ENCODE measurements at places on chromosomes 12 and 14.
A peak's percentile ranks its signal among the peaks of the same experiment; 100 is the strongest.

DNA sequence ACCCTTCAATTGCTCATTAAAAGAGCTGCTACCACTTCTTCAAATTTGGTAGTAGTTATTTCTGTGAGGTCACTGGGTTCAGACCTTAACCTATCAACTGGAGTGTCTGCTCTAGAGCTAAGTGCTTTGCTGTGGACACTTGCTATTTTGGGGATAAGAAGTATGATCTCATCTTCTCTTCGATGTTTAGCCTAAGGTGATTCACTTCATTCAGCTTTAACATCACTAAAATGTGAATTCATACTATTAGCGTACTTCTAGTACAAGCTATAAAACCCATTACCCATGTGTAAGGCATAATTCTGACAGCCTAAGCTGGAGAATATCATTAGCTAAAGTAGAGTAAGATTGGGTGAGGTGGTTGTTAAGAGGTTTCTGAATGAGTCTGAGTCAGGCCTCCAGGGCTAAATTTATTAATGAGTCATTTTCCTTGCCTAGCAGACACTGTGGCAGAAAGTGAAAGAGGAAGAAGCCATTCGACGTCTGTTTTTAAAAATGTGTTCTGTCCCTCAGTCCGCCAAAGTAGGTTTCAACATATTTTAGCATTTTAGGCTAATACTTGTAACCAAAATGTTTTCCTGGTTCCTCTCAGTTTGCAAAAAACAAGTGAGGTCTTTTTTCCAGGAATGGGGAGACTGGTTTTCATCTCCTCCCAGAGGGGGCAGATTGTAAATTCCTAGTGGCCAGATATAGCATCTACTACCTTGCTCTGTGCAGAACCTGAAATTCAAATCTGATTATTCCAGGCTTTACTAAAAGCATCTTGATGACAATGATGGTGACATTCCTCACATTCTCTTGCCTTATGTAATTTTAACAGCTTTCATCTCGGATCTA is 103.6 kb downstream of the SSPN start:
- DNase-seq = no peak

- peak; percentile 49 for DNase-seq
These were observed 31.3 kb downstream of the ACTN1 start for GRCh38 chr14:68947802-68948201.

DNA sequence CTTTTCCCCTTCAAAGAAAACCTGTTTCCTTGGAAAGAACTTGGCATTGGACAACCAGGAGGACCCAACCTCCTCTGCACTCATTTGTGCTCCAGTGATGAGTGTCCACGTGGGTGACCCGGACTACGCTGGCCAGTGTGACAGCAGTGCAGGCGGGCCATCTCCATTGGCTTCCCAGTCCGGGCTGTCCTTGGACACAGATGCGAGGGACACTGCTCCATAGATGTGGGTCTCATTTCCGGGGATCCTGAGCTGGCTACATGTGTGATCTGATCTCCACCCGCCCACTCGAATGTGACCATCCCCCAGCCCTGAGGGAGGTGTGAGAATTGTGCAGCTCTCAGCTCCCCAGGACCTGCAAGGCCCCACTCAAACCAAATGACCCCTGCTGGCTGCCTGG is 836.6 kb upstream of the TMEM132C start:
- DNase-seq = no peak

DNA sequence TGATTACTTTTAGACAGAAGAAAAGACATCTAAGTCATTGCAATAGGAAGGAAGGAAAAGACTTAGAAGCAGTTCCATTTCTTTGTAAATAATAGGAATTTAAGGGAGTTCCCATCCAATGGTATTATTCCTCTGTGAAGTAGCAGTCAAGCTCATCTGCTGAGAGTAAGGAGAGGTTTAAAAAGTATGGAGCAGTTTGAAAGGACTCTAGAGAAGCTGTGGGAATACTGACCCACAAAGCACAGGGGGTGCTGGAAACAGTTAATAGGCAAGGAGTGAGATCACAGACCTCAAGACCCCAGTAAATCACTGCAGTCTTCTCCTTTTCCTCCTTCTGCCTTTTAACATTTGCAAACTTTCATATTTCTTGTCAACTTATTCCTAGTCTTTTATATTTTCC is 428.5 kb downstream of the ADAMTS20 start:
- peak; percentile 80 for DNase-seq

DNA sequence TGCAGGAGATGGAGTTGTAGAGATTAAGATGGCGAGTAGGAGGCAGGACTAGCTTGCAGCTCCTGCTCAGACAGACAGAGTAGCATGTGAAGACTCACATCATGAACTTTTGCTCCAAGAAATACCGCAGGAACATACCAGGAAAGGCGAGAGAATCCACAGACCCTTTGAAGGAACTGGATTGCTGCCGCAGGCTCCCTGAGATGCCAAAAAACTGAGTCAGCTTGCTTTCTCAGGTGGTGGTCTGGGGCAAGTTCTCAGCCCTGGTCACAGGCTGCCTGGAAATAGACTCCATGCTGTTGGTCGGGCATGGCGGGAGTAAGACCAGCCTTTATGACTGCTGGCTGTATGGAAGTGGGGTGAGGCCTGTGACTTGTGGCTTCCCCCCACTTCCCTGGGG is 163.6 kb upstream of the NAV3 start:
- peak; percentile 93 for DNase-seq

- no peak for DNase-seq
These were observed 509.1 kb downstream of the PCNX1 start for GRCh38 chr14:71416392-71416791.

- no peak for DNase-seq
These were observed 14.4 kb downstream of the TSPAN9 start for GRCh38 chr12:3091382-3092241.

GRCh38 chr14:76833011-76833410 is 6.8 kb downstream of the LRRC74A start:
- DNase-seq = no peak

GRCh38 chr12:67638694-67639093 is 9.9 kb upstream of the DYRK2 start:
- no peak for DNase-seq

DNA sequence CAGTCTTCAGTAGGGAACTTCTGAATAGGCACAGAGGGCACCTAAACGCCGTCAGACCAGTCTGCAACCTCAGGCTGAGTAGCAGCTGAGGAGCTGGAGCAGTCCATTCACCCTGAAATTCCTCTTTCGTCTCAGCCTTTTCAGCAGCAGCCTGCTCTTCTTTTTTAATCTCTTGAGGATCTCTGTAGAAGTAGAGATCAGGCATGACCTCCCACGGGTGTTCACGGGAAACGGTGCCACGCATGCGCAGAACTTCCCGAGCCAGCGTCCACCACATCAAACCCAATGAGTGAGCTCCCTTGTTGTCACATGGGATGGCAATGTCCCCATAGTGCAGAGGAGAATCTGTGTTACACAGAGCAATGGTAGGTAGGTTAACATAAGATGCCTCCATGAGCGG is 11.1 kb upstream of the MARK3 start:
- DNase-seq = no peak

DNA sequence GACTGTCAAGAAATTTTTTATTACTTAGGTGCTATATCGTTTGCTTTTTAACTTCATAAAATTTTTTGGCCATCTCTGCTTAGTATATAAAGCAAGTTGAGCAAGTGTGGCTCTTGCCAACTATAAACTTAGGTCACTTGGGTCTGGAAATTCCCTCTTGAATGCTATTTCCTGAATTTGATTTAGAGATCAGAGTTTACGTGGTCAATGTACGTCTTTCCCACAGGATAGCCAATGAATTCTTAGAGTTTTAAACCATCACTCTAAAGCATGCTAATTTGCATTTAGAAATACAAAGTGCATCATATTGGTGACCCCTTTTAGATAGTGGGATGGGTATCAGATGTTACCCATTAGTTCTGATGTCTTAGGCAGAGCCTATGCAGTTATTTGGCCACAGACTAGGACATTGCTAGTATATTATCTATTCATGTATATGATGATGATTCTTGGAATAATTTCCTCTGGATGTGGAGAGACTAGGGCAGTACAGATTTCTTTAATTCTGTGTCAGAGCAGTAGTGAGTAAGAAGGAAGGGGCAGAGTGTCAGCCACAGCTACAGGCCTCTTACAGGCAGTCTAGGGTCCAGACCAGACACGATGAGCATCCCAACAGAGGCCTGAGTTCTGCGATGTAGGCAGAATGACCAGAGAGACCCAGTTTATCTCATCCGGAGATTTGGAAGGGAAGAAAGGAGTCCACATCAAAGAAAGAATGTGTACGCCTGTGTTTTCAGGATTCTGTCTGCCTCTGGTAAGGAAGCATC is 30.3 kb downstream of the SCN8A start:
- DNase-seq = no peak

DNA sequence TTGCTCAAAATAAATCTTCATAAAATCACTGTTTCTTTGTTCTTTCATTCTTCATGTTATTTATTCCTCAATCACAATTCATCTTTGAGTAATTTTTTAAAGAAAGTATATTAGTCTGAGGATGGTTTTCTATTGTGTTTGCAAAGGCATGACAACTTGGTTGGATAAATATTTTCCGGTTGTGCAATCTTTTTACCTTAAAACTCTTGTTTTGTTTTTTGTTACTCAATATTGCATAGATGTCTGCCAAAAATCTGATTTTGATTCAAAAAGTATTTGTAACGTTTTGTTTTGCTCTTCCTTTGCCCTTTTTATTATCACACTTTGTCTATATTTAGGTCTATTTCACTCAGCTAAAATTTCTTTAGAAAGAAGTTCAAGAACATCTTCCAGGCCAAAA is 86.2 kb upstream of the SYT1 start:
- no peak for DNase-seq

- no peak for DNase-seq
These were observed 915.4 kb upstream of the FBXO33 start for GRCh38 chr14:40347675-40348074.

GRCh38 chr14:46259536-46259935 is 392.0 kb downstream of the RPL10L start:
- no peak for DNase-seq

- no peak for DNase-seq
These were observed 122.9 kb upstream of the RAP1B start for GRCh38 chr12:68487721-68488309.

GRCh38 chr14:68884031-68885030 is 91.5 kb upstream of the ZFP36L1 start:
- DNase-seq = no peak

DNA sequence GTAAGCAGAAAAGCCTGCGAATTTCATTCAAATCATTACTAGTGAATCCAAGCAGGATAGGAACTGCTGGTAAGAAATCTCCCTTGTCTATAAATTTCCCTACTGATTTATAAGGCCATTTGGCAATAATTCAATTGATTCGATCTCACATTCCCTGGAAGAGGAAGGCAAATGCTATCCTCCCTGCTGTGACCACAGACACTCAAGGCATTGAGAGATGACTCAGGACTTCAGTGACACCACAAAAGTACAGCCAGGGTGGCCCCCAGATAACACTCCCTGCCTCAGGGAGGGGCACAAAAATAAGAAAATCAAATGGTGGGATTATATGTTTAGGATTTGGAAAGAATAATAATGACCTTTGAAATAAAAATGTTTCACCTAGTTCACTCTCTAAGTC is 162.7 kb downstream of the GRIP1 start:
- no peak for DNase-seq

- DNase-seq = no peak
These were observed 15.6 kb upstream of the TTC7B start for GRCh38 chr14:90831821-90832220.

- peak; percentile 9 for DNase-seq
These were observed 168.3 kb downstream of the NEDD1 start for GRCh38 chr12:97075161-97075933.

GRCh38 chr14:73759183-73759713 is 45.1 kb upstream of the PNMA1 start:
- peak; percentile 26 for DNase-seq

DNA sequence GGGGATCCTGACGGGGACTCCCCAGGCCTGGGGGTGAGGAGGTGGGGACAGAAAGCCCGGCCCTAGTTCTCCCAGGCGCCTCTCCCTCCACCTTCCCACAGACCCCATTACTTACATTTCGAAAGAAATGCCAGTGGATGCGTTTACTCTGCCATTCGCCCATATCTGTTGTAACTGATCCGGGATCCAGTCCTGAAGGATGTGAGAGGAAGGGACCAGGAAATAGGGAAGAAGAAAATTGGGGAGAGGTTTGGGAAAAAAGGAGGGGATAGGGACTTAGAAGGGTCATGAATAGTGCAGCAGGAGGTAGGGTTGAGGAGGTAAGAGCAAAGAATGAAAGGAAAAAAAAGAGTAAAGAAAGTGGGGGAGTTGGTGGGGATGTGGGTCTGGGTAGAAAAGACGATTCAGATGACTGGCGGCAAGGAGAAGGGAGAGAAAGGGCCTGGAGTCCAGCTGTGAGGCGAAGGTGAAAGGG is 1.1 kb downstream of the HOXC12 start:
- no peak for DNase-seq

DNA sequence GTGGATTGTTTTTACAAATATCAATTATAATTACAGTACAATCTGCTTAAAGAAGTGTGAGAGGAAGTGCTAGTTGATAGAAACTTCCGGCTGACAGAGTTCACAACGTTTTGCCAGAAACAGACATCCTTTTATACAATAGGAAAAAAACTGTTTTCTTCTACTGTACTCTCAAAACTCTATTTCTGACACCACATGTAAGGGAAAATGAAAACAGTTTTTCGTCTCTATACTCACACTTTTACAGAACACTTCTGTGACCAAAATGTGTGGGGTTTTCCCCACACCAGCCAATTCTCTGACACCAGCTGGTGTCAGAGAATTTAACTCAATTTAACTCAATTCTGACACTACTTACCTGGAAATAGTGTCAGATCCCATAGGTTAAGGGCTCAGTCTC is 24.2 kb upstream of the HIF1A start:
- no peak for DNase-seq

Measured in SJSA1 (cell line).